ENCODE measurements at places on chromosomes 1 and 21.

DNA sequence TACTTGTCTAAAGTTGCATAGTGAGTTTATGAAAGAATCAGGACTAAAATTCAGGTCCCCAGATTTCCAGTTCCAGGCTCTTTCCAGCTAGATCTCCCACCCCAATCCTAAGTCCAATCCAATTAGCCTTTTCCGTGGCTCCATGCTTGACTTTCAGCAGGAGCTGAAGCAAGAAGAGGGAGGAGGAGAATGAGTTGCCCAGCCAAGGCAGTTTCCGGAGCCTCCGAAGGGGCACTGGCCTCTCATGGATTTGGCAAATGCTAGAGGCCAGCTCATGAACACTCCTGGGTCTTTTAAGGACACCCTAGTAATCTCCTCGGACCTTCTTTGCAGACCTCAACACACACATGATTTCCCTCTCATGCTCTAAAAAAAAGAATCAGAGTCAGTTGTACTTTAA, 10.5 kb upstream of the LRRC52 start:
- no peak for DNase-seq

- DNase-seq = no peak
Measured at GRCh38 chr1:48555271-48555670, 83.3 kb upstream of the SPATA6 start.

GRCh38 chr1:173995475-173995874, 26.7 kb downstream of the RC3H1 start:
- DNase-seq = no peak

DNA sequence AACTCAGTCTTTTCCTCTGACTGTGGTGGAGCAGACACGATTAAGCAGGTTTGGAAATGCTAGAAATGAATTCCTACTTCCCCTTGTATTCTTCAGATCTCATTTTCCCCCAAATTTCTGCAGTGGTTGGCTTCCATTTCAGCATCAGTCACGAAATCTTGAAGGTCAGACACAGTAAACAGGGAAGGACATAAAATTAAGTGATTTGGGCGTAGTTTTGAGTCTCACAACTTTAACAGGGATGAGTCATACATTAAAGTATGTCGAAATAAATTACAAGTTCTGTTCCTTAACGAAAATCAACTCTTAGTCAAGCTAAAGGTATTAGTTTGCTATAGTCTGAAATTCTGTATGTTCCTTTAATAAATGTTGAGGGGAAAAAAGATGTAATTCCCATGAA, 61.1 kb downstream of the HNRNPR start:
- DNase-seq = no peak

GRCh38 chr1:118485757-118486156, 300.7 kb upstream of the SPAG17 start:
- DNase-seq = no peak

- DNase-seq = no peak
Measured at GRCh38 chr1:209737118-209737505, 18.7 kb upstream of the TRAF3IP3 start.

GRCh38 chr1:117582451-117582850, 23.4 kb upstream of the TENT5C start:
- DNase-seq = no peak

GRCh38 chr1:100622037-100622436, 84.1 kb downstream of the GPR88 start:
- DNase-seq = no peak
